Non-pigmented ciliary epithelial cell (primary cell): ENCODE measurements at places on chromosomes 12 and 14.

DNA sequence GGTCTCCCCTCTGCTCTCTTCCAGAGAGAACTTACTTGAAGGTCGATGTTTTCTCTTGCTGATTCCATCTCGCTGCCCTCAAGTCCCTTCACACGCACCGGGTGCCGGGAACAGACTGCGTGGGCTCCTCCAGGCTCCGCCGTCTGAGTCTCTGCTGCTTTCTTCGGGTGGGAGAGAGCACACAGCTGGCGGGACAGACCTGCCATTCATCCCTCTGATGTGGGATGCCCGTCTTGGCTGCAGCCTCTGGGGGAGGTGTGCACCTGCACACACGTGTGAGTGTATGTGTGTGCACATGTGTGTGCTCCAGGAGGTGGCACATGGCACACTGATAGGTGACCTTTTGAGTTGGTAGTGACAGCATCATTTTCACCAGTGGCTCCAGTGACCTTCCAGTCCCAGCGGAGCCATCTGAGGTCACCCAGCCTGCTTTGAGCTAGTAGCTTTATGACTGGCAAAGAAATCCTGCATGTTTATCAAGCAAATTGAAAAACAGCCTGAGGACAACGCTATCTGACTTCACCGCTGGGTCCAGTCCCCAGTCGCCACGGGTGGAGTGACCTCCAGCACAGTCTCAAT lies at the start of gene NINJ2:
Gene NINJ2, minus strand, starts transcription at position 153 of the 579 bp plus-strand sequence. Its CDS starts 85 bp downstream, at position 68.
- no peak for DNase-seq

- no peak for DNase-seq
Observed at GRCh38 chr14:32816588-32816987, 122.1 kb upstream of the NPAS3 start.

- DNase-seq = no peak
Observed at GRCh38 chr14:88616697-88617096, 53.9 kb downstream of the ZC3H14 start.

GRCh38 chr14:68957775-68958174 lies 21.3 kb downstream of the ACTN1 start:
- DNase-seq = no peak

DNA sequence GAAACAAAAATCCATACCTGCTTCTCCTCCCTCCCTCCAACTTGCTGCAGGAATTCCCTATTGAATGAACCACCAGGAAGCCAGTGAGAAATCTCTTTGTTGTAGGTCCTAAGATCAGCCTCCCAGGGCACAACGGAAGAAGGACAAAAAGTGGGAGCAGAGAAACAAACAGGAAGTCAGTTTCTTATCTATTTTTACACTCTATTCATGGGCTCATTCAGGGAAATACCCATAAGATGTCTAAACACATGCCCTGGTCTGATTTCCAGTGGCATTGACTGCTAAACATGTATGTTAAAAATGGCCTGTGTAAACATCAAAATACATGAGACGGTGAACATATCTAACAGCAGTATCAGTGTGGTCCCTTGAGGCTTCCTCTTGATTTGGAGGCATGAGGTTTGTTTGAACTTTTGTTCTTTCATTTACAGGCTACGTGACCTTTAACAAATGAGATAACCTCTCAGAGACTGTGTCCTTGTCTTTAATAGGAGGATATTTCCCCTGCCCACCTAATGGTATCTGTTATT lies 18.8 kb downstream of the GPR65 start:
- no peak for DNase-seq

- DNase-seq = no peak
Observed at GRCh38 chr14:75406856-75407255, 21.0 kb upstream of the JDP2 start.
